ENCODE measurements at places on chromosomes 6 and 20. TPM values are rescaled to one million over a fixed set of nuclear protein-coding genes. Genes with fewer than 3 reads are reported as not detected.

The SMIM26 gene
- 127 TPM for total RNA-seq

The SERAC1 gene
- 9.8 TPM for total RNA-seq

The GJA10 gene
- not detected for total RNA-seq

The LRRC1 gene
- total RNA-seq: 71.0 TPM

GRCh38 chr6:140789466-140789865 lies 1343.3 kb upstream of the GJE1 start:
- H3K4me1 ChIP-seq: no peaks in the 10 kb centered on the region
- no peaks in the 10 kb centered on the region for H3K27me3 ChIP-seq
- no peak overlapping the region for H3K27ac ChIP-seq
- no peaks in the 10 kb centered on the region for H3K36me3 ChIP-seq

DNA sequence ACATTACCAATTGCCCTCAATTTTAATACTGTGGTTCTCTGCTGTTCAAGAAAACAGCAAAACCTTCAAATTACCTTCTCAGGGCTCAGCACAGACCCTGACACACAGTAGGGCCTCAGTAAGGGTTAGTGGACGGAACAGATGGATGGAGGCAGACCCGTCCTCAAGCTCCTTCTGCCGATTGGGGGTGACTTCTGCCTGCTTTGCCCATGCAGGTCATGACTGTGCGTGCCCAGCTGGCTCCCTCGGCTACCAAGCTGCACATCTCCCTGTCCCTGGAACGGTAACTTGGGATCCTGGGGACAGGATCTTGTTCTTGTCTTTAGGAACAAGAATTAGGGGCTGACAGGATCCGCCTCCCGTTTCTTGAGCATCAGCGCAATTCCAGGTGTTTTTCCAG lies 9.8 kb upstream of the BPIFB4 start:
- no peaks in the 10 kb centered on the region for H3K36me3 ChIP-seq
- no peak for DNase-seq
- no peak overlapping the region for H3K4me3 ChIP-seq
- no peaks in the 10 kb centered on the region for H3K27me3 ChIP-seq
- H3K27ac ChIP-seq: no peak overlapping the region

GRCh38 chr6:121559611-121560269 lies 124.3 kb downstream of the GJA1 start:
- no peaks in the 10 kb centered on the region for H3K36me3 ChIP-seq
- no peak overlapping the region for H3K27ac ChIP-seq
- no peaks in the 10 kb centered on the region for H3K4me1 ChIP-seq
- no peak for DNase-seq
- no peak overlapping the region for H3K4me3 ChIP-seq
- H3K27me3 ChIP-seq: no peaks in the 10 kb centered on the region

- no peaks in the 10 kb centered on the region for H3K36me3 ChIP-seq
- H3K27me3 ChIP-seq: peaks cover 8% of the 10 kb centered on the region
- DNase-seq: no peak
- H3K27ac ChIP-seq: no peak overlapping the region
Measured at GRCh38 chr6:2652611-2653010, 98.1 kb downstream of the MYLK4 start.

DNA sequence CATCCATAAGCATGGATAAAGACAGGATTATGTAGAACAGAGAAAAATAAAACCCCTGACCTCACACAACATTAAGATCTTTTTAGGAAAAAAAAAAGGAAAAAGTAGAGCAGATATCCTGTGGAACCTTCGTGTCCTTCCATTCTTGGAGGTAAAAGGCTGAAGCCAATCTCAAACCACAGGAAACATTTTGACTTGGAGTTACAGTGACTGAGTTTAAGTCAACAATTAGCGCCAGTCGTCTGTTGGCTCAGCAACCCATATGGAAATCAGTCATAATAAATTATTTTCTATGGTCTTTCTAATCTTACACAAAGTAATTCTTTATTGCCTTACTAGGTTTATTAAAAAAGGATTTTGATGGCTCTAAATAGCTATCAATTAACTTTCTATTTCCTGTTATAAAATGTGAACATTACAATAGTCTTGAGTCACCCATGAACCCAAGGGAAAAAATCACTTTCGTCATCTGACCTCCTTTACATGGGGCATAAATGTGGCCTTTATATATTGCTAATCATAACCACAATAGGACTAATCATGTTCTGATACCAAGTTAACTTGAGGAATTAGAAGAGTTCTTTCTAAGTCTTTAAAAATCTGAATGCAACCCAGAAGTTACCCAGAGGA lies 592.9 kb downstream of the TFAP2B start:
- DNase-seq: no peak
- no peak overlapping the region for H3K27ac ChIP-seq
- H3K4me1 ChIP-seq: no peaks in the 10 kb centered on the region
- no peaks in the 10 kb centered on the region for H3K27me3 ChIP-seq
- H3K36me3 ChIP-seq: no peaks in the 10 kb centered on the region
- H3K4me3 ChIP-seq: no peak overlapping the region

- no peak overlapping the region for H3K27ac ChIP-seq
- peaks cover 24% of the 10 kb centered on the region for H3K36me3 ChIP-seq
- no peak for DNase-seq
- no peaks in the 10 kb centered on the region for H3K27me3 ChIP-seq
- H3K4me3 ChIP-seq: no peak overlapping the region
Measured at GRCh38 chr6:166946125-166946524, 10.2 kb downstream of the RNASET2 start.
